ENCODE measurements at places on chromosomes 1 and 21. TPM values are rescaled to one million over a fixed set of nuclear protein-coding genes. Genes with fewer than 3 reads are reported as not detected.

The MROH7 gene
- total RNA-seq, result not detected

The KRTAP19-3 gene
- not detected for total RNA-seq

The ANXA9 gene
- 0.37 TPM for total RNA-seq

GRCh38 chr1:101227837-101228236 is 9.0 kb upstream of the S1PR1 start:
- no peaks in the 10 kb centered on the region for H3K4me1 ChIP-seq
- no peak overlapping the region for H3K4me3 ChIP-seq
- no peaks in the 10 kb centered on the region for H3K27me3 ChIP-seq
- H3K27ac ChIP-seq, result no peak overlapping the region

The CGN gene
- total RNA-seq, result 0.32 TPM

DNA sequence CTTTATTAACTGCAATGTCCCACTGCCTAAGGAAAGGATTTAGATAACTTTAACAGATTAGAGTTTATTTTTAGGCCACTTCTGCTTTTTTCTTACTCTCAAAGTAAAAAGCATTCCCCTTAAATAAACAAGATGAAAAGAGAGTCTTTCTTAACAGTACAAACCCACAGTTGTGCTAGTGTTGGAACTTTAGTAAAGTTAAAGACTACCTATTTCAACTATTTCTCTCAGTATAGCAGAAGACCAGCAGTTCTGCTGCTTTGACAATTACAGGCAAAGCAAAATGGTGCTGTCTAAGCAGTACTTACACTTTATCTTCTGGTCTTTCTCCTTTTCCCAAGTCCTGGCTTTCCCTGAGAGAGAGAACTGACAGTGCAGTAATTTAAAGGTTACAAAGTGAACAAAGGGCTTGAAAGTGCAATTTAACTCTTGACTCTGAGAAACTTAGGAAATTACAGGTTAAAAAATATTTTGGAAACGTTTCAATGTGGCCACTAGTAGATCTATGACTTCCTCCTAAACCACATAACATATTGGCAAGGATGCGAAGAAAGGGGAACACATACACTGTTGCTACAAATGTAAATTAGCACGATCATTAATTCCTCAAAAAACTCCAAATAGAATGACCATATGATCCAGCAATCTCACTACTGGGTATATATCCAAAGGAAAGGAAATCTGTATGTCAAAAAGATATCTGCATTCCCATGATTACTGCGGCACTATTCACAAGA is 135.4 kb upstream of the POGK start:
- no peak overlapping the region for H3K4me3 ChIP-seq
- no peak overlapping the region for H3K27ac ChIP-seq
- no peak for DNase-seq
- no peaks in the 10 kb centered on the region for H3K4me1 ChIP-seq

DNA sequence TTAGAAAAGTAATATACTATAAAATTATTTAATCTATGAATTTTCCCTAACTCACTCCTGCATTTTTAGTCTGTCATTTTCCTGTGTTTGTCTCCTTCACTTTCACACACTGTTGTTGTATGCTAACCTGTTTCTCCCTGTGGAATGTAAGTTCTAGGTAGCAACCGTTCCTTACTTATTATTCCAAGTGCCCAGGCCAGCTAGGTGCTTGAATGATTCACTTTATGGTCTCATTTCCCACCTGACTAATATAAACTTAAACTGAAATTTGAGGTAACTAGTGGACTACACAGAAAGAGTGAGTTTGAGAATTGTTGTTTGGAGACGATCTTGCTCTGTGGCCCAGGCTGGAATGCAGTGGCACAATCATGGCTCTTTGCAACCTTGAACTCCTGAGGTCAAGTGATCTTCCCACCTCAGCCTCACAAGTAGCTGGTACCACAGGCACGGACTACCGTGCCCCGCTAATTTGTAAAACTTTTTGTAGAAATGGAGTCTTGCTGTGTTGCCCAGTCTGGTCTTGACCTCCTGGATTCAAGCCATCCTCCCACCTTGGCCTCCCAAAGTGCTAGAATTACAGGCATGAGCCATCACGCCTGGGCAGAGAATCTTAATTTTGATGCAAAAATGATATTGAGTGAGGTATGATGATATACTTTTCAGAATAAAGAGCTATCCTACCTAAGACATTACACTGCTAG is 1.9 kb downstream of the ZYG11B start:
- H3K27me3 ChIP-seq, result no peaks in the 10 kb centered on the region
- peak overlapping the region; percentile 97 for H3K4me3 ChIP-seq
- H3K27ac ChIP-seq, result peak overlapping the region; percentile 6
- no peaks in the 10 kb centered on the region for H3K36me3 ChIP-seq
- peaks cover 25% of the 10 kb centered on the region for H3K4me1 ChIP-seq
- no peak for DNase-seq

DNA sequence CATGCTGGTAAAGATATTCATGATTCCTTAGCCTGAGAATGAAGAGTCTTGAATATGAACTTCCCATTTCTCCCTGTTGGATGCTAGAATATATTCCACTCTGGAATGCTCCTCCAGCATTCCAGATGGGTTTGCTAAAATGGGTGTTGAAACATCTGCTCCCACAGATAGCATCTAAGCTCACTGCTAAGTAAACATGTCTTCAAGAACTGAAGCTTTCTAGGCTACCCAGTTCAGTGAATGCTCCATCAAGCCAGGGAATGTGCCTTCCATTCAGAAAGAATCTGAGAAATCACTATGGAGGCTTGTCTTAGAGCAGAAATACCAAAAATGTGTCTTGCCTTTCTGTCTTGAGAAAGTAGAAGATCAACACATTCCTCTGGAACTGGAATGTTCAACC is 81.1 kb downstream of the TNFSF18 start:
- no peaks in the 10 kb centered on the region for H3K27me3 ChIP-seq
- no peaks in the 10 kb centered on the region for H3K36me3 ChIP-seq
- H3K4me3 ChIP-seq, result no peak overlapping the region
- peak; percentile 30 for DNase-seq
- no peak overlapping the region for H3K27ac ChIP-seq

- no peaks in the 10 kb centered on the region for H3K27me3 ChIP-seq
- no peaks in the 10 kb centered on the region for H3K36me3 ChIP-seq
- no peak overlapping the region for H3K4me3 ChIP-seq
- no peak overlapping the region for H3K27ac ChIP-seq
- no peaks in the 10 kb centered on the region for H3K4me1 ChIP-seq
Measured at GRCh38 chr21:40404396-40404800, 442.6 kb downstream of the DSCAM start.

DNA sequence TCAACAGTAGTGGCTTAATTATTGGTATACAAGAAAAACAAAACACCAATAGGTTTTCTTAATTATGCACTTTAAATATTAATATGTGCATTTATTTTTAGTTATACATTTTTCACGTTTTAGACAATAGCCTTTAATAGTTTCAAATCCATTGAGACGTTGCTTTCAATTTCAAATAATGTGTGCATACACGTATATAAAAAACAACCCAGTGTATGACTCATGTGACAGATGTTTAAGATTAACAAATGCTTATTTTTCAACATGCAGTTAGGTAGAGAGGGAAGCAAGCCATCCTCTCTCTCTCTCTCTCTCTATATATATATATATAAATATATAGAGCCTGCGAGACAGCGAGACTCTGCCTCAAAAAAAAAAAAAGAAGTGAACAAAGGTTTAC is 24.3 kb downstream of the EYA3 start:
- DNase-seq, result peak; percentile 61
- no peak overlapping the region for H3K27ac ChIP-seq
- H3K36me3 ChIP-seq, result peaks cover 8% of the 10 kb centered on the region
- H3K4me1 ChIP-seq, result peaks cover 24% of the 10 kb centered on the region
- H3K4me3 ChIP-seq, result peak overlapping the region; percentile 23

DNA sequence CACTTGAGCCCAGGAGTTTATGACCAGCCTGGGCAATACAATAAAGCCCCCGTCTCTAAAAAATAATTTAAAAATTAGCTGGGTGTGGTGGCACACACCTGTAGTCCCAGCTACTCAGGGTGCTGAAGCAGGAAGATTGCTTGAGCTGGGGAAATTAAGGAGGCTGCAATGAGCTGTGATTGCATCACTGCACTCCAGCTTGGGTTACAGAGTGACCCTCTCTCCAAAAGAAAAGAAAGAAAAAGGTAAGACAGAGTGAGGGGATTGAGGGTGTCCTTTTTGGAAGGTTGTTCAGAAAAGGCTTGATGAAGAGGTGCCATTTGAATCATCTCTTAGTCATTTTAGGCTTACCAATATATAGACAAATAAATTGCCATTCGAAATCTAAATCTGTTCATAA is 4.0 kb upstream of the SRRM1 start:
- peaks cover 21% of the 10 kb centered on the region for H3K4me1 ChIP-seq
- H3K27me3 ChIP-seq, result peaks cover 22% of the 10 kb centered on the region
- H3K4me3 ChIP-seq, result peak overlapping the region; percentile 13
- H3K36me3 ChIP-seq, result no peaks in the 10 kb centered on the region

- H3K27me3 ChIP-seq, result no peaks in the 10 kb centered on the region
- peak overlapping the region; percentile 3 for H3K27ac ChIP-seq
Measured at GRCh38 chr1:53187401-53187800, 9.2 kb upstream of the CPT2 start.

DNA sequence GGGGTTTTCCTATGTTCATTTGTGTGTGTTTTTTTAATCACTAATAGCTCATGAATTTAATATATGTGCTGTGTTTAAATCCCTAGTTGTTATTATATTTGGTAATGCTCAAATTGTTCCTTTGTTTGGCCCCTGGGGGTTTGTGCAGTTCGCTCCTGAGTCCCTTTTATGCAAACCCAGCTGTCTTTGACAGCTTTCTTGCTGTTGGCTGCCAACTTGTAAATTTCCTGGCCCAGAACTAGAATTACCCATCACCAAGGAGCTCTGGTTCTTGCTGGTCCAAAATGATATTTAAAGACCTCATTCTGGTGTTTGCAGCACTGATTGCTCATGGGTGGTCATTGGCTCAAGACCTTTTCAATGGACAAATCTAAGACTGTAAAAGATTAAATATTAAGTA is 39.6 kb upstream of the PGBD5 start:
- DNase-seq, result no peak
- no peaks in the 10 kb centered on the region for H3K27me3 ChIP-seq
- H3K4me3 ChIP-seq, result no peak overlapping the region
- no peaks in the 10 kb centered on the region for H3K36me3 ChIP-seq
- no peaks in the 10 kb centered on the region for H3K4me1 ChIP-seq

- no peak for DNase-seq
- no peak overlapping the region for H3K27ac ChIP-seq
- H3K36me3 ChIP-seq, result no peaks in the 10 kb centered on the region
Measured at GRCh38 chr1:100628631-100629081, 90.7 kb downstream of the GPR88 start.

- no peaks in the 10 kb centered on the region for H3K36me3 ChIP-seq
- DNase-seq, result no peak
- H3K27ac ChIP-seq, result no peak overlapping the region
- no peak overlapping the region for H3K4me3 ChIP-seq
- peaks cover 36% of the 10 kb centered on the region for H3K4me1 ChIP-seq
Measured at GRCh38 chr1:86699186-86699585, 5.2 kb upstream of the SH3GLB1 start.

DNA sequence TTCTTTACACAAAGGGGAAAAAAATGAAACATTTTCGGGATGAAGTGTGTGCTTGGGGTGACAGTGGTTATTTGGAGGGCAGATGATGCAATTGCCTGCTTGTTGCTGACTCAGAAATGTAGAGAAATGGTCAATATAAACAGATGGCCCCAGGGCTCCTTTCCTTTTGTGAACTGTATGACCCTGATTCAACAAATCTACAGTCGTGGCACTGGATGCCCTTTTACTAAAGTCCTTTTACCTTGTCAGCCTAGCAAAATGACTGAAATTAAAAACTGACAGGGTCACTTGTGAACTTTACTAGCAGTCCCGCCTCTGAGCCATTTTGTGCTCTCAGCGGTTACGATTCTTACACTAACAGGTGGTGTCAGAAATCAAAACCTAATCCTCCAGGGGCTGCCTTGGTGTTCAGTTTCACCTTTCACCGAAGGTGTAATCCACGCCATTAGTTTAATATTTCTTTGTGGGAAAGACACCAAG is 49.8 kb downstream of the GREM2 start:
- no peaks in the 10 kb centered on the region for H3K4me1 ChIP-seq
- no peaks in the 10 kb centered on the region for H3K27me3 ChIP-seq
- no peak overlapping the region for H3K4me3 ChIP-seq
- DNase-seq, result peak; percentile 28

DNA sequence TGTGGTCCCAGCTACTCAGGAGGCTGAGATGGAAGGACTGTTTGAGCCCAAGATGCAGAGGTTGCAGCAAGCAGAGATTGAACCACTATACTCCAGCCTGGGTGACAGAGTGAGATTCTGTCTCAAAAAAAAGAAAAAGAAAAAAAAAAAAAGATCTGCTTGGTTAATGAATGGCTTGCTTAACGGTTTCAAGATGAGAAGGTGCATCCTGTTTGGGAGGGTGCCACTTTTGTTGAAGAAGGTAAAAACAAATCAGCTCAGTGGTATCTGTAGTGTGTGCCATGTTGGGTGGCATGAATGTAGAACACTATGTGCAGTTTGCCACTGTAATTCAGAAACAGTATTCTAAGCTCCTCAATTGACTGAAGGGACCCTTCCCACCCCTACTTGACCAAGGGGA is 94.9 kb upstream of the ETV3 start:
- H3K27ac ChIP-seq, result no peak overlapping the region
- H3K4me1 ChIP-seq, result no peaks in the 10 kb centered on the region
- H3K36me3 ChIP-seq, result no peaks in the 10 kb centered on the region
- DNase-seq, result no peak

GRCh38 chr21:36613059-36613458 is 85.9 kb upstream of the SIM2 start:
- H3K36me3 ChIP-seq, result no peaks in the 10 kb centered on the region
- DNase-seq, result no peak
- peaks cover 6% of the 10 kb centered on the region for H3K4me1 ChIP-seq
- H3K4me3 ChIP-seq, result no peak overlapping the region
- H3K27ac ChIP-seq, result no peak overlapping the region

The LDLRAP1 gene
- total RNA-seq, result 14.0 TPM

DNA sequence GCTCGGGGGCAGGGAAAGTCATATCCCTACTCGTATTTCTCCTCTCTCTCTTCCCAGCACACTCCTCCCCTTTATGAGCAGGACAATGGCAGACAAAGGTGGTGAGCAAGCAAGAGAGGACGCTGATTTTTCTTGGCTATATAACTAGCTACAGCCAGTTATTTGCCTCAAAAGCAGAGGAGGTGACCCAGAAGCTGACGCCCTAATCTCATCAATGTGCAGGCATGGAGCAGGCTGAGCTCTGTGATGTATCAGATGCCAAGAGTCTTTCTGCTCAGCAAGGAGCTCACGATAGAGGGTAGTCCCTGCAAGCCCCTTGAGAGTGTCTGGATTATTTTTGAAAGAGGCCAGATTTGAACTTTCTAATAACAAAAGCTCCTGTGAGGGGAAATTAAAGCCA is 75.5 kb downstream of the ASTN1 start:
- no peaks in the 10 kb centered on the region for H3K27me3 ChIP-seq
- H3K4me1 ChIP-seq, result no peaks in the 10 kb centered on the region
- no peak for DNase-seq
- H3K27ac ChIP-seq, result no peak overlapping the region

The OR2L2 gene
- total RNA-seq, result 0.19 TPM

The NUP210L gene
- total RNA-seq, result 0.05 TPM

GRCh38 chr1:156599811-156600210 is 1.5 kb downstream of the GPATCH4 start:
- peaks cover 18% of the 10 kb centered on the region for H3K4me1 ChIP-seq
- H3K27me3 ChIP-seq, result no peaks in the 10 kb centered on the region
- peak; percentile 48 for DNase-seq
- H3K36me3 ChIP-seq, result peaks cover 59% of the 10 kb centered on the region
- H3K27ac ChIP-seq, result no peak overlapping the region

Measured in MCF 10A (cell line).